ENCODE measurements at places on chromosomes 3 and 15.

DNA sequence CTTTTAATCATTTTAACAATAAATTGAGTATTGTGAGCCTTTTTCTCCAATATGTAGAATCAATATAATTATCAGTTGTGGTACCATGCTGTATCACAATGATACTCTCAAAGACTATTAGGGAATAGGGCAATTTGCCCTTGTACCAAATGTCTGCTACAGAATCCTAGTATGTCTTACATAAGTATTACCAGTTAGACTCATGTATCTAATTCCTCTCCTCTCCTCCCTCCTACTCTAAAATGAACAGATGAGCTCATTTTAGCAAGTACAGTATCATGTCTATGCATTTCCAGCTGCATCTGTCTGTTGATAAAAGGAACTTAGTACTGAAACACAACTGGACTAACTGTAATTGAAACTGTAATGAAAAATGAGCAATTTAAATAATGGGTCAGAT lies 124.3 kb upstream of the ATP11B start:
- no peak for DNase-seq

DNA sequence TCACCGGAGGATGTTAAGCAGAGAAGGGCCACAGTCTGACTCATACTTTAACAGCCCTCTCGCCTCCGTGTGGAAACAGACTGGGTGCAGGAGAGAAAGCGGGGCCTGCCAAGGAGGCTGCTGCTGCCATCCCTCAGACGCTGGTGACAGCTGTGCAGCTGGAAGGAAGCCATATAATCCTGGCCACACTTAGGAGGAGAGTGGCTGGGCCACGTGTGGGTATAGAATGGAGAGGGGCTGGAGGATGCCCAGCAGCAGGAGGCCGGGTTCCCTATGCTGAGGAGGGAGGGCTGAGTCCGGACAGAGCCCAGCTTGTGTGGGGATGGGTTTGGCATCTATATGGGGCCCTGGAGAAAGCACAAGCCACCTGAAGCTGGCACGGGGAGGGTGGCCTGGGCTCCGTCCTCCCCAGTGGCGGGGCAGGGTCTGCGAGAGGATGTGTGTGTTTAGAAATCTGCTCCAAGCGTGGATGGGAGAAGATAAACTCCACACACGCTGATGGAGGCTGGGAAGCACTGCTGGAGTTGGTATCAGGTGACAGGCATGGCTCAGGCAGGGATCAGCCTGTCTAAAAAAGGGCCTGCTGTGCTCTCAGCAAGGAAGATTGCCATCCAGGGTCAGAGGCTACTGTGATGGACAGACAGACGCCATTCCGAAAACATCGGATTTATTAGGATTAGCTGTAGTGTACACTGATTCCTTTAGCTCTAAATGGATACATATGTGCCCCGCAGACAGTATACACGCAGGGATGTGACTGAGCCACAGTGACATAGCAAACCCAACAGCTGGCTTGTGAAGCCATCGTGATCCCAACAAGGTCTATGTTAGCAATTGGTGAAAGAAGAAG lies 15.9 kb downstream of the ABTB1 start:
- no peak for DNase-seq

DNA sequence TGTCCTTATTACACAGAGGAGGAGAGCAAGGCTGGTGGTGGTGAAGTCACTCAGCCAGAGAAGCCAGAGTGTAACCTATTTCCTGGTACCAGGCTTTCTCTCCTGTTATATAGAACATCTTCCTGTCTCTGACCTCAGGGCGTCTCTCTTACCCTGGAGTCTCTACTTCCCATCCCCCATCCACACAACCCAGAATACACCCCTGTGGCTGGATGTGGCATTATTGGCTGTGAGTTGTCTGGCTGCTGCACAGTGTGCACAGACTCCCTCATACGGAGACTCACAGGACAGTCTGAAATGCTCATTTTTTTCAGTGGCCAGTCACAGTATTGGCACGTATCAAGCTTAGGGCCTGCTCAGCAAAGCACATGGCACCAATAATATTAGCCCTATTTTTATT lies 8.6 kb downstream of the PODXL2 start:
- DNase-seq = no peak

DNA sequence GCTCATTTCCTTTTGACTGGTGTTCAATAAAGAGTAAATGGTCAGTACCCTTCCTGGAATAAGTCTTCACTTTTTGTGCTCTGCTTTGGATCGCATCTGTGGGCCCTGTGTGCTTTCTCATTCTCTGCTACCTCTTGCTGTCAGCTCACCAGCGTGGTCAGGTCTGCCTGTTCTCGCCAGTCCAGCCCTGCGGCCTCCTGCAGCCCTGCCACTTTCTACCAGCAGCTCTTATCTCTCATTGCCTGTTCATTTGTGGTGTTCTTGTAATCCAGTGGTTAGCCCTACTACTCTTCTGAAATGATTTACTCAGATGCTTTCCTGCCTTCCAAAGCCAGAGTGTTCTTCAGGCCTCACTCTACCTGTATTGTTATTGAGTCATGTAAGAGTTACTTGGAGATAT lies 54.8 kb downstream of the CHCHD6 start:
- DNase-seq = no peak

- DNase-seq = no peak
These were observed 61.6 kb downstream of the ULK4 start for GRCh38 chr3:41900265-41900664.

- DNase-seq = no peak
These were observed 12.5 kb upstream of the FEM1B start for GRCh38 chr15:68265081-68265480.

GRCh38 chr3:132079147-132079546 lies 44.3 kb upstream of the CPNE4 start:
- no peak for DNase-seq

GRCh38 chr3:30181581-30181980 lies 424.8 kb upstream of the TGFBR2 start:
- no peak for DNase-seq

GRCh38 chr15:44676676-44677075 lies 13.2 kb upstream of the SPG11 start:
- no peak for DNase-seq

GRCh38 chr15:88693191-88693590 lies 54.4 kb downstream of the ISG20 start:
- DNase-seq = no peak

DNA sequence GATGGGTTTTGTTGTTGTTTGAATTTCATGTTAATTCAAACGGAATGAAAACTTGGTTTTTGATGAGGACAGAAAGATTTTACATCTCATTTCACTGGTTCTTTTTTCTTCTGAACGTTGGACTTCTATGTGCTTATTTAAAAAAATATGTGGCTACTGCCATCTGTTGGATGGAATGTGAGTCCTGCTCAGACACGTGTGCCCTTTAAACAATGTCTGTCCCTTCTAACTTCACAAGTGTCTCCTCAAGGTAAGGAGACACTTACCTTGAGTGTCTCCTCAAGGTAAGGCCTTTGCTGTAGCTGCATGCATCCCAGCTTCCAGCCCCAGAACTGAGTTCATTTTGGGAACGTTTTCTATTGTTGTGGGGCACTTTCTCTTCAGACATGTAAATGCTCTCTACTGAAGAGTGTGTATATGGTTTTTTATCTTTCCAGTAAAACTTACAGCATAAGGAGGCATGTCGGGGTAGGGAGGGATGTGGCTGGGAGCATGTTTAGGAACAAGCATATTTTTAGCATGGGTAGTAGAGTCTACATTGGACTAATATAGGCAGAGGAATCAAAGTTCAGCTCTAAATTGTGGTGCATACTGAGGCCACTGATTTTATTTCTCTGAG lies 63.1 kb upstream of the UBE3A start:
- peak; percentile 3 for DNase-seq

DNA sequence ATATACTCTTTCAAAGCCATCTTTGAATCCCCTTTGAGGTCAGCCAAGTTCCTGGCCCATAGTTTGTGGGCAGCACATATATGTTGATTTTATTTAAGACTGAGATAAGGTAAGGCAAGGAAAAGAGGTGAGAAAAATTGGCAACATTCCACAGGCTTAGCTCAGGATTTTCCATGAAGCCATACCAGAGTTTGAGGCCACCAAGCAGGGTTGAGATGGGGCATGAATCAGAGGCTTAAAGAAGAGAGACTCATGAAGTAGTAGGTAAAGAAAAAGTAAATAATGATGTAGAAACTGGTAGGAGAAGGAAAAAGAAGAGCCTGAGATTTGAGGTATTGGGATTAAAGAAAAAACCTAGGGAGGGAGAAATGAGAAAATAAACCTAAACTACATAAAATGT lies 89.2 kb downstream of the MYO5A start:
- DNase-seq = no peak

- no peak for DNase-seq
These were observed 44.1 kb upstream of the TP63 start for GRCh38 chr3:189586941-189587663.

DNA sequence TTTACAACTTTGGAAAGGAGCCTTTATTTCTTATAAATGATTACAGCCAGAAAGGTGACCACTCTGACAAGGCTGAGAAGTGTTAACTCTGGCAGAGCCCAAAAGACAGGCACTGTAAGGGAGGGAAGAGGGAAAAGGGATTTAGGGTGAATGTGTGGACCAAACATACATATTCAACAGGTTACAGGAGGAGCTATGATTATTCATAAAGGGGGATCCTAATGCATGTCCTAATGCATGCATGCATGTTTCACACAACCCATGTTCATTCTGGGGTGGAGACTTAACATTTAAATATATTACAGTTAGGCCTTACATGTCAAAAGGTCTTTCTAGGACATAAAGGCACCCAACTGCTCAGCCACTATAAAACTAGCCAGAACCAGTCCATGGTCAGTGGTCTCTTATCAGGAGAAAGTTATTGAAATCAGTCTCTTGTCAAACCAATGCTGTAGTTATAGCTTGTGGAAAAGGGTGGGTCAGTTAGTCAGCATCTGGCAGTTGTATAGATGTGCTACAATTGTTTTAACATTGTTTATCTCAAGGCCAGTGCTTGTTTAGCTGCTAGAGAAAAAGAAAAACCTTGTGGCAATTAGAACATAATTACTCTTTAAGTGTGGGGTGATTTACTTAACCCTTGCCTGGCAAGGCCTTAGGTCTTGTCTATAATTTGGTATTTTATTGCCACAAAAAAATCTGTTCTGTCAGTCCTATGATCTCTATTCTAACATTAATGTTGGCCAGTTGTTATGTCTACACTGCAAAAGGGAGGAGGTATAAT lies 77.5 kb downstream of the RAD18 start:
- no peak for DNase-seq

- DNase-seq = no peak
These were observed 123.7 kb downstream of the MECOM start for GRCh38 chr3:169539856-169540255.

- peak; percentile 75 for DNase-seq
These were observed 18.8 kb upstream of the SSUH2 start for GRCh38 chr3:8663177-8664061.

- DNase-seq = no peak
These were observed 11.2 kb downstream of the SH3GL3 start for GRCh38 chr15:83458381-83458780.

GRCh38 chr3:157948605-157949383 lies 157.4 kb downstream of the SHOX2 start:
- DNase-seq = no peak

GRCh38 chr3:2921452-2921851 lies 188.7 kb downstream of the IL5RA start:
- DNase-seq = no peak

GRCh38 chr3:123623346-123623880 lies 38.6 kb upstream of the HACD2 start:
- no peak for DNase-seq

DNA sequence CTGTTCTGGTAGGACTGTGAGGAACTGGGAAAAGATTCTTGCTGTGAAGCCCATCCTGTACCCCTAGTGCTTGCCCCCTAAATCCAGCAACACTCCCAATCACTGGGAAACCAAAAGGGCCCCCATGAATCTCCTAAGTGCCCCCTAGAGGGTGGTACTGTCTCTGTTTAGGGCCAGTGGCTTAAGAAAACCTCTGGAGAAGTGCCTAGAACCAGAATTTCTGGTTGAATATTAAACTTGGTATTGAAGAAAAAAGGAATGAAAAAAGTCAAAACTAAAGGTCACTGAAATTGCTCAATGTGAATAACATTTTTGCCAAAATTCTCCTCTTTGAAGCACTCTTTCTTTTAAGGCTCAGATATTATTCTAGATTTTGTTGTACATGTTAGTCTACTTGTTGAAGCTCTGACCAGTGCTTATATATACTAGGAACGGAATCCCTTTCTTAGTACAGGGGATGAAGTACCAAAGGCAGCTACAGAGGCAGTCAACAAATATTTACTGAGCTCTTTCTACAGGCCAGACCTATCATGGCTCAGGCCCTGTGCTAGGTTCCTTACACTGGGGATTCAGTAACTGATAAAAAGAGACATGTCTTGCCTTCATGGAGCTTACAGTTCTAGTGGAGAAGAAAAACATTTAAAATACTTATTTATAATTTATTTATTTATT lies 138.8 kb downstream of the MYLK start:
- DNase-seq = no peak

GRCh38 chr15:54681584-54681983 lies 515.2 kb downstream of the RSL24D1 start:
- DNase-seq = no peak

DNA sequence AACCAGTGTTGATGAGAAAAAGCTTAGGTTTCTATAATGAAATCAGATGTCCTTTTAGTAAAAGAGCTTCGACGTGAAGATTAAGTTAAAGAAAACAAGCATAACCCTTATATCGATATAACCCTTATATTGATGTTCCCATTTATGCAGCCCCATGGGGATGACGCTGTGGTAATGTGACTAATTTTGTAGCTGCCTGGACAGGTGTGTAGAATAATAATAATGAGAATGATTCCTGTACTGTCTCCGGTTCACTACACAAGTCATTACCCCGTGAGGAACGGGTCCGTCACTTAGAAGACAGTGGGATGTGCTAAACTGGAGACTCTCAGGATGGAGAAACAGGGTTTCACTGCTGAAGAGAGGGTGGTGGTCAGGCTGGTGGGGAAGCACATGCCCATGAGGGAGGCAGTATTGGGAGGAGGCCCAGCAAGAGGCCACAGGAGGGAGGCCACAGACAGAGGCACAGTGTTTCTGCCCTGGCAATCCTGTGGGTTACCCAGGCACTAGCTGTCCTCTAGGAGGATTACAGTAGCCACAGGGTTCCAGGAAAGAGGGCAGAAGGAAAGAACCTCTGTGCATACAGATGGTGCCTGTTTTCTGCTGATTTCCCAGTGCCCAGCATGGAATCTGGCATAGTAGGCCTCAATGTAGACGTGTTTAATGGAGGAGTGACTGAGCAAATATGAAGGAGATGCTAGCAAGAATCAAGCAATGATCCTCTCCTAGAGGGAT lies 191.1 kb upstream of the TSC22D2 start:
- no peak for DNase-seq

- peak; percentile 92 for DNase-seq
These were observed 374.6 kb upstream of the ARL6 start for GRCh38 chr3:97389936-97390335.

GRCh38 chr3:102200560-102200959 lies 234.3 kb upstream of the ZPLD1 start:
- no peak for DNase-seq

- peak; percentile 13 for DNase-seq
These were observed 69.7 kb upstream of the LRRFIP2 start for GRCh38 chr3:37243820-37244748.

DNA sequence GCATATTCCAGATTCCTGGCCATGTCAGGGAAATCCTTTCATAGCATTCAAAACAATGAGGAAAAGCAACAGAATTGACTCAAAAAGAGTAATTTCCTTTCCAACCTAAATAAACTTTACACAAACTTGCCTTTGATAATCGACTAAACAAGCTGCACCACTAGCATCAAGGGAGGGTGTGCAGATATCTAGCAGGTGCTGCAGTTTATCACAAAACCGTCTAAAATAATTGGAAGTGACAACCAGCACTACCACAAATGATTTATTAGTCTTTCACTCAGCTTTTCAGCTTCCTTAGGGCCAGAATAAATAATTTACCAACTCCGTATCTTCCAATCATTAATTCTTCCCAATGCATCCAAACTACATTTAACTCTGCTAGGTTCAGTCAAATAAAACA lies 71.7 kb downstream of the TBC1D5 start:
- no peak for DNase-seq
